Activated T-helper 1 cell treated with Interleukin-2 at 50 U/mL for 16 hours (primary cell): ENCODE measurements at places on chromosomes 3 and 15.

DNA sequence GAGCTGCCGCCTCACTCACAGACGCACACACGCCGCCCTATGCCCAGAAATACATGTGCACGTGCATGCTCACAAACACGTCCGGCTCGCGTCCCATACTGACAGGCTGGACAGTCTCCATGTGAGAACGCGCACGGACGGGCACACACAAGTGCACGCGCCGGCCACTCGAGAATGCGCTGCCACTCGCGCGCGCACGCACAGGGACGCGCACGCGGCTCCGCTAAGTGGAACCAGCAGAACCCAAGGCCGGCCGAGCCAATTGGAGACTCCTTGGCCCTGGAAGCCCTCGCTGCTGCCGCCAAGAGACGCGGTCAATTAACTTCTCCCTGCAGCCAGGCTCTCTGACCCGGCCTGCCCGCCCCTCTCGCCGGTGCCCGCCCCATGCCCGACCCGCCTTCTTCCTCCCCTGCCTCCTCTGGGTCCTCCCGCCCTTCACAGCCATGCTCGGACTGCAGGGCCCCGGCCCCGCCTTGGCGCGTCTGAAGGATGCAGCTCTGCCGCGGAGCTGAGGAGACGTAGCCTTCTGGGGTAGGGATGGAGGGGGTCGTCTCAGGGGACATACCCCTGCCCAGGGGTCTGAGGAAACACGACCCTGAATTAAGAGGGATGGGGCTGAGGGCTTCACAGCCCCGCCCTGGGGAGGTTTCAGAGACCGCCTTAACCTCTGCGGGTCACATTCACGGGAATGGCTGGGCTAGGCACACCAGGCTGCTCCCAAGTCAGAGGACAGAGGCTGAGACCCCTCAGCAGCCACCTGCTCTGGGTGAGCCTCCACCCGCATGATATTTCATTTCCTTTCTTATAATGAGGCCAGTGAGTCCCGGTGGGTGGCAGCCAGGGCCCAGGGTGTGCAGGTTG, 15.0 kb downstream of the PTH1R start:
- DNase-seq, result no peak

- no peak for DNase-seq
Observed at GRCh38 chr15:74724570-74725224, 631 bp downstream of the CYP1A1 start.

DNA sequence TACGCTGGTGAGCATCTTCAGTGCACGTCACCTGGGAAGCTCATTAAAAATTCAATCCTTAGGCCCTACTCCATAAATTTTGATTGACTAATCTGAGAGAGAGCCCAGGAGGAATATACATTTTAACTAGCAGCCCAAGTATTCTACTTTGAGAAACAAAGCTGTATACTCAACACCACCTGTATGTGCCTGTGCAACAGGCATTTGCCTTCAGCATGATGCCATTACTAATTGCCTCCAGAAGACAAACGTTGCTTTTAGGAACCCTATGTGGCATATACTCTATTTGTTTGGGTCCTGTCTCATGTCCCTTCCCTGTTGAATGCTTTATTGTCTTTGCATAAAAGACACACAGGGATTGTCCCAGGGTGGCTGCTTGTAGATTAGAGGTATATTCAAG, 7.7 kb downstream of the ASTE1 start:
- DNase-seq, result no peak

DNA sequence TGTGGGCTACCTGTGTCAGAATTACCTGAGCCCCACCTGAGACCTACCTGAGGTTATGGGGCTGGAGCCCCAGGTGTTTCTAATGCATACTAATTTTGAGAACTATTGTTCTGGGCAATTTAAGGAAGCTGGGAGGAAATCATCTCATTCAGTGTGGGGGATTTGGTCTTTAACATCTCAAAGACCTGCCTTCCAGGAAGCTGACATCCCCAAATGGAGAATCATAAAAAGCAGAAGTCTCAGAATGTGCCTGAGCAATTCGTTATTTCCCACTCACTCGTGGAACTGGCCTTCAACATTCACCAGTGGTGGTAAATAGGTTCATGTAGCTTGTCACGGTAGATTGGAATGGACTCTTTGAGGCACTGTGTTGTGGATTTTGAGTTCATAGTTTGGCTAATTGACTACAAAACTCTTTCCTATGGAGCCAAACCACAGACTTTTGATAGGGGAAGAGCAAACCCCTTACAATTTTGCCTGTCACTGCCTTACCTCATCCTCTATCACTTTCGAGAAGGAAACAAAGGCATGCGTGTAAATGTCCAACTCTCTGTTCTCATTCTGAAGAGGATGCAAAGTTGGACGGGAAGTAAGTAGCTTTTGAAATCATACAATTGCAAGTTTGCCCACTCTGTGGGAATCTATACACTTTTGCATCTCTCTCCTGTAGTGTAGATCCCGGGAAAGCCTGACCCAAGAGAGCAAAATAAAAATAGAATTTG, 521.0 kb upstream of the MDFIC2 start:
- DNase-seq, result no peak

DNA sequence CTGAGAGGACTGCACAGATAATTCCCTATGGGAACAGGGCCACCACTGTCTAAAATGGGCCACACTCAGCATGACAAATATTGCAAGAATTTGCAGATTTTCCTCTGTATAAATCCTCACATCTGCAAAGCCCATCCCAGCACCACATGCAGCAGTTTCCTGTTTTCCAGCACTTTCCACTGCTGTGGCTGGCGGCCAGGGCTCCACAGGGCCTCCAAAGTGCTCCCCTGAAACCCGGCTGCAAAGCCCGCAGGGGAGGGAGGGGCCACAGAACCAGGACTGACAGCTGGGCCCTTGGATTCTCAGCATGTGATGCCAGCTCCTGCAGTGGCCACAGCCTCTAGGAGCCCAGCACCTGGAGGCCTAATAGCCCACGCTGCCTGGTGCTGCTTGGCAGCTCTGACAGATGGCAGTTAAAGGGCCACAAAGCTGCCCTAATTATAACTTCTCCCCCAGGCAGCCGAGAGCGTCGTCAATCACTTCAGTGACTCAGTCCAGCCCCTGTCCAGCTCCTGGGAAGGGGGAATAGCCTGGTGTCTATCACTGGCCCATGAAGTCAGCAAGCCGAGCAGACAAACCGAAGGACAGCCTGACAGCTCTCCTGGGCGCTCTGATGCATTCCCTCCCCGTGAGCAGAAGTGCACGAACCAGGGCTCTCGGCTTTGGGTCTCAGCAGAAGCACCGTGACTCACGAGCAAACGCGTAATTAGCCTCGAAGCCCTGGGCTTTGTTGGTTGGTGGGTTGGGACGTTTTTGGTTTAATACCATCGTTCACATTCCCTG, 4.7 kb downstream of the LRRC15 start:
- DNase-seq, result no peak

GRCh38 chr3:123713211-123713610, 128.4 kb upstream of the HACD2 start:
- no peak for DNase-seq

- no peak for DNase-seq
Observed at GRCh38 chr15:39919411-39919747, 687 bp downstream of the GPR176 start.

GRCh38 chr3:110567029-110567428, 504.6 kb upstream of the NECTIN3 start:
- DNase-seq, result no peak

- no peak for DNase-seq
Observed at GRCh38 chr3:50302095-50303012, 1.0 kb downstream of the HYAL1 start.

- DNase-seq, result no peak
Observed at GRCh38 chr3:23396746-23397145, 193.6 kb downstream of the UBE2E2 start.

DNA sequence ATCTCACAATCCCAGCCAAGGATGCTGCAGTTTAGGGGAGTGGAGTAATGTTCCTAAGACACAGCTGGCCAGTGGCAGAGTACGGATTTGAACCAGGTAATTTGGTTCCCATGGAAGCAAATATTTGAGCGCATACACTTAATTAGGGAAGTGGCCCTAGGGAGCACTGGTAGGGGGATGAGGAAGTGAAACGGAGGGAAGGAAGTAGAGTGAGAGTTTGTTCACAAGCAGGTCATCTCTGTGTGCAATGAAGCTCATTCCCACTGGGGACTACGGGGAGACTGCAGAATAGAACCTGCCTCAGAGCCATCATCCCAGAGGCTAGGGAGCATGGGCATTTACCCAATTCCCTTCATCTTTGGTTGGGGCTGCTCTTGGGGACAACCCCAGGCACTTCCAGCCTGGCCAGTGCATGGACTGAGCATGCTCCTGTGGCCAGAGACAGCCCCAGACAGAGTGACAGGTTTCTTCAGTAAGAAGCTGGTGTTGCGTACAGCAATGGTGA, 317.2 kb upstream of the PROK2 start:
- DNase-seq, result no peak

DNA sequence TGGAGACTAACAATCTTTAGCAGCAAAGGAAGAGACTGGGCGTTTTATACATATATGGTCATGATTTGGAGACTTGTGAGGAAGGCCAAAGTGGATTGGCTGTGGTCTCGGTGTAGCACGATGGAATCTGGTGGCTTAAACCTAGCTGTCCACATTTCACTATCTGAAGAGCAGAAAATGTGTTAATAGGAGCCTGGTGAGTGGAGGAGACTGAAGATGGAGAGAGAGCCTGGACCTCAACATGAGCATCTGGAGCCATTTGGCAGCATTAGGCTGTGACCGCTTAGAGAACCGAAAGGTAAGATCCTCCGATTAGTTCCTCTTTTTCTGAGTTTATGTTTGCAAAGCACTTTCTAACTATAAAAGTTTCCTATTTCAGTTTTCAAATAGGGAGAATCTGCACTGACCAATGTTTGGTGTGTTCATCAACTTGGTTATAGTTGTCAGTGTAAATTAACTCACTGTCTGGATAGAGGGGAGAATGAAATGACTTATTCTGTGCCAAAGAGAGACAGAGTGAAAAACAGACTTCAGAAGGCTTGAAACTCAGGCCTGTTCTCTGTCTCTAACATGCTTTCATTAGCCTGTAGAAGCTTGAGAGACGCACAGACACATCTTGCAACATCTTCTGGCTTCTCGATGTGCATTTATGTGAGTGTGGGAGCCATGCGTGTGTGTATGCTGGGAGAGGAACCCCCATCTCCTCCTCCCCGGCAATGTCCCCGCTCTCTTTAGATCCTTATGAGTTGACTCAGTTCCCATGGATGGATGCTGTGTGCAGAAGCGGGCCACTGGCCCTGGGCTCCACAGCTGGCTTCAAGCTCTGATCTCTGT, 244.7 kb upstream of the TBL1XR1 start:
- no peak for DNase-seq

DNA sequence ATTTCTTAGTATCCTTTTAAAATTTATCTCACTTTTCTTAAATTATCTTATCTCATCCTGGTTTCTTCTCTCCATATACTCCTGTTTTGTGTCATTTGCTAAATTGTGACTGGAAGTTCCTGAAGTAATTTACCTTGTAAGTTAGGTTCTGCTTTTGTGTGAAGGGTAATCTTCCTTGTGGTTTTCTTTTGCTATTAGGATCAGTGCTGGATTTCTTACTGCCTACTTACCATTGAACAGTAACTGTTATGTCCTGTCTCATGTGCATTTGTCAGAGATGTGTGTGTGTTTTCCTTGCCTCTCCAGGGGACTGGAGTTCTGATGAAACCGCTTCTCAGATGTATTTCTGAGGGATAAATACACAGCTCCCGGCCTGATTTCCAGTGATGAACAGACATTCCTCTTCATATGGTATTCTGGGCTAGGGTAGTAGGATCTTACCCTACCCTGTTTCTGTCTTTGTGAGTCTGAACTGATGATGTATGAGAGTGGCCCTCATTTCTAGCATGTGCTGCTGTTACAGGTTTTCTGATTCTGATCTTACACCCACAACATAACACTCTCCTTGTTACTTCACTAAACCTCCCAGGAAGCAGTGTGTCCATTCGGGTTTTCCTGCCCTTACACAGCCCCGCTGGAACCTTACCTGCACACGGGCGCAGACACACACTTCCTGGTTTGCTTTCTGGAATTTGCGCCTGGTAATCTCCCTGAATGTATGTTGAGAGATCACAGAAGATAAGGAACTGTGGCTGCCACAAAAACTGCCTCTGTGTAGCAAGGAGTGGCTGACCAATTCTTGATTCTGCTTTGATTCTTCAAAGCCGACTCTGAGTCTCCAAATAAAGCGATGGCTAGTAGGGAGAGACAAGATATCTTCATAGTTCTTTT, 14.7 kb downstream of the PAK2 start:
- no peak for DNase-seq

- DNase-seq, result no peak
Observed at GRCh38 chr3:123084738-123085237, 18.0 kb downstream of the PDIA5 start.

DNA sequence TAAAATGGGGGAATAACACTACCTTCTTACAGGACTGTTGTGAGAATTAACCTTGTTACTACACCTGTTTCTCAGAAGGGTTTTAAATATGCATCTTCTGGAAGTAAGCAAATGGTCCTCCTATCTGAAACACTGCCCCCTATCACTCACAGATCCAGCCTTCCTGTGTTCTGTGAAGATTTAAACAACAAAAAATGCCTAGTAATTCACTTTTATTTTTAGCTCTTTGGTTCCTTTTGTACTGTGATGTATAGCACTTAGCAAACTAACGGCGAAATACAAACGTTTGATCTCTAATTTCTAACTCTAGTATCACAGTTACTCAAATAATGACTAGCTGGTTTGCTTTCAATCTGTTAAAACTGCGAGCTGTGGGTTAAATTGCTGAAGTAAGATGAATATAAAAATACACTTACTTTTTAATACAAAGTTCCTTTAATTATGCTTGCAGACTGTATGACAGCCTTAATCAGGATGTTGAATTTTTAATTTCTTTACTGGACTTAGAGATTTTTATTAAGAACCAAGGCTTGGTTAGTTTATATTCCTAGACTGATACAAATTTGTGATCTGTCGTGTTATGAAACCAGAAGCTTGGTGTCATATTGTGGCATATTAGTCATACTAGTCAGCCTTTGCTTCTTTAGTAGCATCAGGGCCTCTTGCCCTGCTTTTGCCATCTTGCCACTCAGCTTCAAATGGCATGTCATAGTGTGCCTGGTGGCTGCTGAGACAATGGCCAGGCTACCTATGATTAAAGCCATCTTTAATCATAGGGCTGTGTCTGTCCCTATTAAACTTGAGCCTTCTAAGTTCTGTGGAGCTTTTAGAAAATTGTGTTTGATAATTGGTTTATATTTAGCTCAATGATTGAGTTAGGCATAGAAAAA, 9.2 kb downstream of the EIF3J start:
- DNase-seq, result no peak

DNA sequence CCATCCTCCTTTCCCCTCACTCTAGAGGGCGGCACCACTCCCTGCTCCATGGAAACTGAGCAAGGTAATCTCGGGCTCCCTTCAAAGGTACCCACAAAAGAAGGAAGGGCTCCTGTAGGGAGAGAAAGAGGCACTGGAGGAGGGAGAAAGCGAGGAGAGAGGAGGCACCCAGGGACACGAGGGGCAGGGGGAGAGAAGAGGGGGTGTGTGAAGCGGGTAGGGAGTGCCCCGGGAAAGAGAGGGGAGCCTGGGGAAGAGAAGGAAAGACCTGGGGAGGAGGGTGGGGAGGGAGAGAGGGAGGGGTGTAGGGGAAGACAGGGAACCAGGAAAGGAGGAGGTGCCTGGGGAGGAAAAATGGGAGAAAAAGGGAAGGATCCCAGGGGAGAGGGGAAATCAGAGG, 523 bp downstream of the VILL start:
- no peak for DNase-seq

- DNase-seq, result no peak
Observed at GRCh38 chr15:67303490-67304363, 49.1 kb downstream of the IQCH start.
